ENCODE measurements at places on chromosomes 3 and 15.
A peak's percentile ranks its signal among the peaks of the same experiment; 100 is the strongest.

DNA sequence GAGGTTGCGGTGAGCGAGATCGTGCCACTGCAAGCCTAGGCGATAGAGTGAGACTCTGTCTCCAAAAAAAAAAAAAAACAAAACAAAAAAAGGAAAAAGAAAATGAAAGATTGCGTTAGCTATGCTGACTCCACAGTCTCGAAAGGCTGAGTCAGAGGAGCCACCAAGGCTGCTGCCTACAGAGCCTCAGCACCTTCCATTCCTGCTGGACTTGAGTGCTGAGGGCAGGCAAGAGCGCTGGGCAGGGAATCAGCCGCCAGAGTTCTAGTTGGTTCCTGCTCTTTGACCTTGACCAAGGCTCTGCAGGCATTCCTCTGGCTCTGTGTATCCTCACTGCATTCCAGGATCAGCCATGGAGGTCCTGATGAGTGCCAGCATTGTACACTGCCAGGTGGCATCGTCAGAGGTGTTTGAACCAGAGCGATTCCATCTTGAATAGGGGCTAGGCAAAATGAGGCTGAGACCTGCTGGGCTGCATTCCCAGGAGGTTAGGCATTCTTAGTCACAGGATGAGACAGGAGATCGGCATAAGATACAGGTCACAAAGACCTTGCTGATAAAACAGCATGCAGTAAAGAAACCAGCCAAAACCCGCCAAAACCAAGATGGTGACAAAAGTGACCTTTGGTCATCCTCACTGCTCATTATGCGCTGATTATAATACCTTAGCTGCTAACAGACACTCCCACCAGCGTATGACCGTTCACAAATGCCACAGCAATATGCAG lies 5.9 kb downstream of the MESP2 start:
- DNase-seq, result no peak

DNA sequence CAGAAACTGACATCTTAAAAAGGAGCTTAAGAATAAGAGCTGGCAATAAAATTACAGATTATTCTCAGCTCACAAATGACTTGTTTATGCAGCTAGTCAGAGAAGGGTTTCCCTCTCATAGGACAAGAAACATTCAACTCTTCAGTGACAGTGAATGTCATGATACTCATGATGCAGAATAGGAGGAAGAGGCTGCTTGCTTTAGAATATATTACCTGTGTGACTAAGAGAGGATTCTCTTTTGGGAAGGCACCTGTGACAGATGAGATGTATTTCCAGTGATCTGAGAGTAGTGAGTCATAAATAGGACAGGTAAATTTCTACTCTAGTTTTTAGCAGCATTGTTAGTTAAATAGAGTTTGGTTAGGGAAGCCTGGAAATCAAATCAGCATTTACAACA lies 39.9 kb downstream of the RASA2 start:
- DNase-seq, result no peak

- no peak for DNase-seq
Observed at GRCh38 chr3:160869825-160870224, 113.8 kb downstream of the PPM1L start.

- DNase-seq, result no peak
Observed at GRCh38 chr3:141409940-141410241, 41.6 kb downstream of the ZBTB38 start.

- DNase-seq, result no peak
Observed at GRCh38 chr3:122025296-122025695, 3.2 kb upstream of the ILDR1 start.

DNA sequence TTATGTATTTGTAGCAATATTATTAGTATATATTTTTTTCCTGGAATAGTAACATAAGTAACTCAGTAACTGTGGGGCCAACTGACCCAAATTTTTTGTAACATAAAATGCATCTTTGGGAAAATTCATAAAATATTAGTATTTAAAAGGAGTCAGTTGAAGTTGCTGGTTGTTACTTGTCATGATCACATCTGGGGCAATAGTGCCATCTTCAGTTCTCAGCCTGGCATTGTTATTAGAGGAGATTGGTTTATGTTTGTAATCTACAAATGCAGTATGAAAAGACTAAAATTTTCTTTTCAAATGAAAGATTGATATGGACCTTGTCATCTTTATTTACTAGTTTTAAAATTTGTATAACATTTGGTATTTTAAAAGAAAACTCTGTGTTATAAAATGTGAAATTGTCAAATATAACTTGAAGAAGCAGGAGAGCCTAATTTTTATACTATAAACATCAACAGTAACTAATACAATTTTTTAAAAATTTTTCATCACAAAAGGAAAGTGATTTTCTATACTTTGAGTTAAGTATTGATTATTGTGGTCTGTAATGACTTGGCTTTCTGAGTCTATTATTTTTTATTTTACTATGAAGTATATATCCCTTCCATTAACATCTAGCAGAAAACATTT lies 38.8 kb upstream of the MLF1 start:
- DNase-seq, result peak; percentile 18

DNA sequence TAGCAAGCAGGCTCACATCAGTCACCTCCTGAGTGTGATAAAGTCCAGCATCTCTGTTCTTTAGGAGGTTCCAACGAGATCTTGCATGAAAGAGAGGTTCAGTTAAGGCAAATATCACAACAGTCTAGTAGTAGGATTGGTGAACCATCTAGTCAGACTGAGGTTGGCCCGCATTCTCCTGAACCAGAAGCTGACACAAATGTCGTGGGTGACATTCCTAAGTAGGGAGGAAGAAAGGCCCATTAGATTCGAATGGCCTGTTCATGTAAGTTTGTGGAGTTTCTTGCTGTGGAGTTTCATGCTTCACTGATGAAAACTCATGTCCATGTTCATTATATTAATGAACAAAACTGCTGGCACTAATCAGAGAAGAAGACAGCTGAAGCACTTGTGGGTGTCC lies 66.7 kb upstream of the XCR1 start:
- DNase-seq, result no peak

GRCh38 chr3:55207744-55208143 lies 279.4 kb downstream of the WNT5A start:
- no peak for DNase-seq

DNA sequence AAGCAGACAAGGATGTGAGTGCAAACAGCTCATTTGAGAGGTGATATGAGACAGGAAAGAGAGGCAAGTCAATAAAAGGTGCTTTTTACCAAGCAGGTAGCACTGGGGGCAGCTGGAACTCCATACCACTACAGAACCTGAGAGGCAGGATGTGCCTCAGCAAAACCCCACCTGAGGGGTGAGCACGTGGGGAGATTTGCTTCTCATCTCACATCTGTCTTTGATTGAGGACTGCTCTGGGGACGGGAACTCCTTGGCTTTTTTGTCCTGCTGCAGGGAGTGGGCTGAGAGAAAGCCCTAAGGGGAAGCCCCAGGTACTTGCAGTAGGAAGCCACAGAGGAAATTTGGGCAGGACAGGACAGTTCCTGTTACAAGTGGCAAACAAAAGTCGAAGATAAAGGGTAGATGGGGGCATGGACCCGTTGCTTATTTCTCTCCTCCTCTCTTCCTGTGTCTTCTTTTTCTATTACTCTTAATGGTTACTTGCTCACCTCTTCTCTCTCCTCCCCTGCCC lies 27.1 kb downstream of the CFAP161 start:
- DNase-seq, result no peak
